ENCODE measurements at places on chromosomes 7 and 10.

GRCh38 chr10:123909426-123909825 lies 17.8 kb upstream of the CPXM2 start:
- no peak for DNase-seq

GRCh38 chr7:34165927-34166550 lies 260.7 kb downstream of the BMPER start:
- DNase-seq = peak; percentile 31

- no peak for DNase-seq
These were observed 101.0 kb downstream of the CABCOCO1 start for GRCh38 chr10:61763778-61764177.

GRCh38 chr10:14179251-14179650 lies 151.5 kb downstream of the FRMD4A start:
- DNase-seq = no peak

DNA sequence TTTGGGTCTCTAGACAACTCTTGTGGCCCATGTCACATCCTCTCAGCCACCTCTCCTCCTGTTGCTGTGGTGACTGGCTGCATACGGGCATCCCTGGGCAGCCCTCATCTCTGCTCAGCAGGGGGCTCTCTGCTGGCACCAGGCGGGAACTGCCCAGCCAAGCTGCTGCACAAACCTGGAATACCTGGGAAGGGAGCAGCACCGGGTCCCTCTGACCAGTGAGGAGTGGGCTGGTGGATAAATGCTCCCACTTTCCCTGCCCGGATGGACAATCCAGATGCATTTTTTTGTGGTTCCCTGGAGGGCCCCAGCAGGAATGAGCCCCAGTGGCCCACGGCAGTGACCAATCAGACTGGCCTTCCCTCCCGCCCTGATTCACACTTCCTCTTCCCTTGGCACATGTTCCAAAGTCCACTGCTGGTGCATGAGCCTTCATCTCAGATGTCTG lies 21.9 kb downstream of the GRID1 start:
- no peak for DNase-seq

DNA sequence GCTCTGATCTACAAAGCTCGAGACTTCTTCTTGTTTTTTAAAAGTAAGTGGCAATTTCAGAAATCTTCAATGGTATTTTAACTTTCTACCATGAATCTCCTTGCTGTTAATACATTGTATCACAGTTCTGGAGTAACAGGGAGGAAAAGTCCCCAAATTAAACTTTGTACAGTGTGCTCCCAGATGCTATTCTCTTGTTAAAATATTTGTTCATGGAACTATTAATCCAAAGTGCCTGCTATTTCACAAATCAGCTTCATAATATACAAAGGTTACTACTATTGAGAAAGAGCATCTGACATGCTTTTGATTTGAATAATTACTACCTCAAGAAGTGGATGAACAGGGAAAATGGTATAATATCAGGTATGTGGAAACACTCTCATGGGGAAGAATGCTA lies 36.6 kb downstream of the SIRT1 start:
- DNase-seq = no peak

- DNase-seq = peak; percentile 91
These were observed 70.5 kb downstream of the ADCYAP1R1 start for GRCh38 chr7:31122649-31123058.

DNA sequence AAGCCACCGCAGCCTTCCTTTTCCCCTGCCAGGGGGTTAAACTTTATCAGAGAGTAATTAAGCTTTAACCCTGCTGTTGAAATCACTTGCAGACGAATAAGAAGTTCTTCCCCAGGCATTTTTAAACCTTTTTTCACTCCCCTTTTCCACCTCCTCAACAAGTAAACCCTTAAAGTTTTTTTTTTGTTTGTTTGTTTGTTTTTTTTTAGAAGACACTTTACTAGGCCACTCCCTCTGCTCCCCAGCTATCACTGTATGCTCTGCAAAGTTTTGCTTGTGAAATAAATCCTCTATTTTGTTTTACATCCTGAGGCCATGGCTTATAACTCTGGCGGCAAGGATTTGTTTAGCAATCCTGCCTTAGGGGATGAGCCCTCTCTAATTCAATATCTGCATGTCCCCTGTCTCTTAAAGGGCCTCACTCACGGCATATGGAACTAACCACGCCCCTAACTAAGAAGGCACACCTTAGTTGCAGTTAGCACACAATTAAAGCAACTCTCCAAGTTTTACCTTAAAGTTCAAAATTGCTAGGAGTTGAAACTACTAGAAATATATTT lies 1354.7 kb upstream of the LRRTM3 start:
- peak; percentile 35 for DNase-seq

Data from tongue (tissue), 3 donors.